ENCODE measurements at places on chromosomes 4 and X. TPM values are rescaled to one million over a fixed set of nuclear protein-coding genes. Genes with fewer than 3 reads are reported as not detected.

Gene USP46
- polyA plus RNA-seq: 69.1 TPM

- no peak for DNase-seq
Observed at GRCh38 chr4:44231006-44231405, 217.6 kb downstream of the KCTD8 start.

DNA sequence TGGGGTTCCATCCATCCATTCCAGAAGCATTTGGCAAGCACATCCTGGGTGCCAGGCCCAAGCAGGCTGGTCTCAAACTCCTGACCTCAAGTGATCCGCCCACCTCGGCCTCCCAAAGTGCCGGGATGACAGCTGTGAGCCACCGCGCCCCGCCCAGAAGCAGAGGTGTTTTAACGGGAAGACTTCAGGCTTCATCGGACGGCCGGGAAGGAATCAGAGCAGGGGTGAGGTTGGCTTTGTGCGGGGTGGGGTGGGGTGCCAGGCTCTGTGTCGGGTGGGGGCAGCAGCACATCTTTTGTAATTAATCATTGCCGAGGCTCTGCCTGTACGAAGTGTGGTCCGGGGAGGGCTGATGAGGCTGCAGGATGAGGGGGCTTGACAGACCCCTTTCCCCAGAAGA, 5.1 kb upstream of the SLC25A6 start:
- no peak for DNase-seq

Gene GRID2
- not detected for polyA plus RNA-seq

DNA sequence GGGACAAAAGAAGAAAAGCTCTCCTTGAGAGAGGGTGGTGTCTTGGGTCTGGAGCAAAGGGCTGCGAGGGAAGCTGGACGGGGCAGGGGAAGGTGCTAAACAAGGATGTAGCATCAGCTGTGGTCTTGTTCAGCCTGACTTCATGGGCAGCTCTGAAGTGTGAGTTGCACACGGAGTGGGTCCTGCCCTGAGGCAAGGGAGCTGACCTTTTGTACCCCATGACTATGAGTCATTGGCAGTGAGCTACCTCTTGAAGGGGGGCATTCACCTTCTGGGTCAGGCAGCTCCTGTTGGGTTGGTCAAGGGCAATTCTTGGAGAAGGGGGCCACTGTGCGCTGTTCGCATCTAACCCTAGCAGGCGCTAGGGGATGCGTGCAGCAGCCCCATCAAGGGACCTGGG, 151.8 kb downstream of the SMIM20 start:
- DNase-seq: no peak

Gene PGRMC1
- 76.5 TPM for polyA plus RNA-seq

DNA sequence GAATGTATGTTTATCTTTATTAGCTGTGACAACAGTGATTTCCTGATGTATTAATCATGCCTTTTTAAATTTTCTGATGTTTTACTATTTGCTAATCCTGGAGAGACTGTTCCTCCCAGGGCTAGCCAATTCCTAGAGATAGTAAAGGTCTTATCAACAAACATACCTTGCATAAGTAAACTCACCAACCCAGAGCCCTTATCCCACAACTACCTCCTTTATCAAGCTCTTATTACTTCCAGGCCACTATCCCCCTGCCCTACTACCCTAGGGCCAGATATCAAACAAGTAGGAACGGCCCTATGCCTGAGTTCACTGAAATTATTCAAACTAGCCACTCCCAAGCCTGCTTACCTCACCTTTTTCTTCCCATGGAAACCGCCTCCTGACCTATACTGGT, 58.2 kb upstream of the NPNT start:
- DNase-seq: no peak

Data from AG04450 (cell line).